ENCODE measurements at places on chromosomes 5 and 9. TPM values are rescaled to one million over a fixed set of nuclear protein-coding genes. Genes with fewer than 3 reads are reported as not detected.
A peak's percentile ranks its signal among the peaks of the same experiment; 100 is the strongest.

DNA sequence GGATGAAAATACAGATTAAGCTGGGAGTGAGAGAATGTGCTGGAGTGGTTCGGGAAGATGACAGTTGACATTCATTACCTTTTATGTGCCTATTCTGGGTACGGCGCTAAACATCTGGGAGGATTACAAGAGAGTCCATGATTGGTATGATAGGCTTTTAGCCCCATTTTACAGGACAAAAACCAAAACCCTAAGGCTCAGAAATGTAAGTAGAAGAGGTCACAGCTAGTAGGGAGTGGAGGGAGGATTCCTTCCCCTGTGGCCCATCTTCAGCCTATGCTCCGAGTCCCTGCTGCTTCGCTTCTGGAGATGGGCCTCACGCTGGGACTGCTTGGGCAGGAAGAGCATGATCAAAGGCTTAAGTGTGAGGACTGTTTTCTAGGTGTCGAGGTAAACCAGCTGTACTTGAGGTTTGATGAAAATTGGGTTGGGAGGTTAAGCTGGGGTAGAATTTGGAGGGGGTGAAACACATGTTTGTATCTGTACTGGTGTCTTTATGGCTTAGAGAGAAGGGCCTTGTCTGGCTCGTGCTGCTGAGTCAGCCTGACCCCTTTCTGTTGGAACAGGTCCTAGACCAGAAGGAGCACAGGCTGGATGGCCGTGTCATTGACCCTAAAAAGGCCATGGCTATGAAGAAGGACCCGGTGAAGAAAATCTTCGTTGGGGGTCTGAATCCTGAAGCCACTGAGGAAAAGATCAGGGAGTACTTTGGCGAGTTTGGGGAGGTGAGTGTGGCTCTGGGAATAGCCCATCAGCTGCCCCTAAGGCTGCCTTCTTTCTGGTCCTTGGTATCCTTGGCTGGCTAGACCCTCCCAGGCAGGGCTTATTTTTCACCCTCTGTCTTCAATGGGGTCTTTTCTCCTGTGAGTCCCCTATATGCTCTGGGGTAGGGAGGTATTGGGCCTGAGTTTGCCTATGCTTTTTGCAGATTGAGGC lies 2.1 kb downstream of the HNRNPAB start:
- DNase-seq: no peak
- peaks cover 53% of the 10 kb centered on the region for H3K36me3 ChIP-seq
- H3K4me1 ChIP-seq: peaks cover 13% of the 10 kb centered on the region
- no peaks in the 10 kb centered on the region for H3K27me3 ChIP-seq
- peak overlapping the region; percentile 96 for H3K27ac ChIP-seq
- peak overlapping the region; percentile 95 for H3K4me3 ChIP-seq

PCDHA6 gene
- total RNA-seq: not detected

DNA sequence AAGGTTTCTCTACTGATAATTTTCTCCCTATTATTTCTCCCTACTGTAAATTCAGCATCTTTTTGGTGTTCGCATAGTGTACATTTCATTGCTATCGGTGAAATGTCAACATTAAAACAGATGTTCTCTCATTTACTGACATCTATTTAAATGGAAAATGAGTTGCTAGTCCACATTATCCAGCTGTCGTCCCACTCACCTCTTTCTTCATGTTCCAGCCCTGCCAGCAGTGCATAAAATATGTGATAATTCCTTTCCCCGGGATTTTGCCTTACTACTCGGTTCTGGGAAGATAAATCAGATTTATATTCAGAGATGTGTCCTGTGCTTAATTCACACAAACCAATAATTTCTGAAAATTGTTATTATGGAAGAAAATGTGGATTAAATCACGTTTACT lies 155.8 kb downstream of the MYO10 start:
- H3K27me3 ChIP-seq: no peaks in the 10 kb centered on the region
- no peaks in the 10 kb centered on the region for H3K36me3 ChIP-seq
- no peak for DNase-seq

- no peak for DNase-seq
- no peak overlapping the region for H3K27ac ChIP-seq
- H3K4me1 ChIP-seq: no peaks in the 10 kb centered on the region
- no peak overlapping the region for H3K4me3 ChIP-seq
- H3K36me3 ChIP-seq: no peaks in the 10 kb centered on the region
- H3K27me3 ChIP-seq: no peaks in the 10 kb centered on the region
Measured at GRCh38 chr9:8133606-8134005, 334.0 kb upstream of the DMAC1 start.

GRCh38 chr5:58077966-58078365 lies 381.9 kb downstream of the PLK2 start:
- H3K36me3 ChIP-seq: no peaks in the 10 kb centered on the region
- H3K27me3 ChIP-seq: no peaks in the 10 kb centered on the region
- peaks cover 67% of the 10 kb centered on the region for H3K4me1 ChIP-seq
- no peak overlapping the region for H3K4me3 ChIP-seq

PCDHGC4 gene
- total RNA-seq: 3.5 TPM

PDGFRB gene
- total RNA-seq: 101 TPM

MAMDC4 gene
- total RNA-seq: 9.3 TPM

IL5 gene
- not detected for total RNA-seq

DNA sequence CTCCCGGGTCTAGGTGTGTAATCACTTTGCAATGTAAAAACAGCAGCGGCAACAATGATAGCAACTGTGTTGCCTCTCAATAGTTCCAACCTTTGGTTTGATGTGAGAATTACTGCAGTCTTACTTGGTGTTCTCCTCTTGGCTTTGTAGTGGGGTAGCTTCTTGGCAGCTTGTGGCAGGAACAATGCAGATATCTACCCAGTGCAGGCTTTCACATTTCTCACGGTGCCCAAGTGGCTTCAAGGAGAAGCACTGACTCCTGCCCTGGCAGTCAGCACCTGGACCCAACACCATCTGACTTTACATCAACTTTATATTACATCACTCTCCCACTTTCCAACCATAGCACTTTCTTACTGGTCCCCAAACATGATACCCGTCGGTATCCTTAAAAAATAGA lies 28.4 kb upstream of the TIFAB start:
- no peaks in the 10 kb centered on the region for H3K4me1 ChIP-seq
- no peak overlapping the region for H3K27ac ChIP-seq
- H3K4me3 ChIP-seq: no peak overlapping the region
- peaks cover 51% of the 10 kb centered on the region for H3K27me3 ChIP-seq

DNA sequence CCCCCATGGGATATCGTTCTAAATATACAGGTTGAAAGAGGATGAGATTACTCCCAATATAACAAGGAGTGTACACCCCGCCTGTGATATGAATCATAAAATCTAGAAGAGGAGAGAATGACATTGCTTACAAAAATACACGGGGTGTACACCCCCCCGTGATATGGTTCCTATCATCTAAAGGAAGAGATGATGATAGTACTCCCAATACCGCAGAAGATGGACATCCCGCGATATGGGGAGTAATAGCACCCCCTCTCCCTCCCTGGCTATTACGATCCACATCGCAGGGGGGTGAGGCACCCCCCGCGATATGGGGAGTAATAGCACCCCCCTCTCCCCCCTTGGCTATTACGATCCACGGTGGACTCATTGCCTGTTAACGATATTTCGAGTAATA lies 124.6 kb downstream of the TMEM38B start:
- no peak overlapping the region for H3K4me3 ChIP-seq
- H3K27me3 ChIP-seq: no peaks in the 10 kb centered on the region
- H3K4me1 ChIP-seq: no peaks in the 10 kb centered on the region
- no peak for DNase-seq
- H3K27ac ChIP-seq: no peak overlapping the region

GRCh38 chr5:87302061-87302460 lies 34.4 kb downstream of the RASA1 start:
- H3K27ac ChIP-seq: no peak overlapping the region
- peaks cover 24% of the 10 kb centered on the region for H3K36me3 ChIP-seq
- DNase-seq: no peak
- peaks cover 21% of the 10 kb centered on the region for H3K4me1 ChIP-seq
- no peaks in the 10 kb centered on the region for H3K27me3 ChIP-seq
- no peak overlapping the region for H3K4me3 ChIP-seq

NR2F1-AS1 gene
- 0.59 TPM for total RNA-seq

DNA sequence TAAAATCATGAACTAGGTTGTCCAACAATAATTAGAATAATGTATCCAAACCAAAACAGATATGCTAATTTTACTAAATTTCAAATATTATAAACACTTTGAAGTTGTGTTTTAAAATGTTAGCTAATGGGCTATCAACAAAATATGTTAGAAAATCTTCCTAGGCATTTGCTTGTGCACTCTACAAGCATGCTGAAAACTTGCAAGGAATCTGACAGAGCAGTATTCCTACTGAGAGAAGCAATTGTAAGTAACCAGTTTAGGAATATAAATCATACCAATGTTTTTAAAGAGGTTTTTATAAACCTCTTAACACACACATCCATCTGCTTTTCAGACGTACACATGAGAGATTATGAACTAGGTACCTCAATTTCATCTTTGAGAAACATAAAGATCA lies 228.4 kb upstream of the TBCA start:
- H3K36me3 ChIP-seq: no peaks in the 10 kb centered on the region
- H3K4me3 ChIP-seq: no peak overlapping the region
- no peaks in the 10 kb centered on the region for H3K4me1 ChIP-seq
- no peak for DNase-seq
- H3K27me3 ChIP-seq: no peaks in the 10 kb centered on the region

TMEM252 gene
- not detected for total RNA-seq

GRCh38 chr5:134183481-134183880 lies 6.7 kb upstream of the SKP1 start:
- no peak for DNase-seq
- no peak overlapping the region for H3K27ac ChIP-seq
- no peaks in the 10 kb centered on the region for H3K4me1 ChIP-seq
- no peak overlapping the region for H3K4me3 ChIP-seq
- no peaks in the 10 kb centered on the region for H3K27me3 ChIP-seq
- H3K36me3 ChIP-seq: no peaks in the 10 kb centered on the region

- H3K4me1 ChIP-seq: no peaks in the 10 kb centered on the region
- H3K27ac ChIP-seq: no peak overlapping the region
- DNase-seq: no peak
- no peak overlapping the region for H3K4me3 ChIP-seq
- no peaks in the 10 kb centered on the region for H3K36me3 ChIP-seq
Measured at GRCh38 chr9:95264954-95265615, 52.4 kb downstream of the FANCC start.

- H3K27me3 ChIP-seq: no peaks in the 10 kb centered on the region
- no peaks in the 10 kb centered on the region for H3K36me3 ChIP-seq
- no peak for DNase-seq
- no peak overlapping the region for H3K4me3 ChIP-seq
- H3K27ac ChIP-seq: no peak overlapping the region
- no peaks in the 10 kb centered on the region for H3K4me1 ChIP-seq
Measured at GRCh38 chr5:93726595-93726994, 14.8 kb downstream of the POU5F2 start.

Measured in heart right ventricle (tissue), 16 donors.